ENCODE measurements at places on chromosomes 13 and 19.

- DNase-seq, result no peak
Measured at GRCh38 chr13:41492432-41493260, 35.3 kb downstream of the RGCC start.

DNA sequence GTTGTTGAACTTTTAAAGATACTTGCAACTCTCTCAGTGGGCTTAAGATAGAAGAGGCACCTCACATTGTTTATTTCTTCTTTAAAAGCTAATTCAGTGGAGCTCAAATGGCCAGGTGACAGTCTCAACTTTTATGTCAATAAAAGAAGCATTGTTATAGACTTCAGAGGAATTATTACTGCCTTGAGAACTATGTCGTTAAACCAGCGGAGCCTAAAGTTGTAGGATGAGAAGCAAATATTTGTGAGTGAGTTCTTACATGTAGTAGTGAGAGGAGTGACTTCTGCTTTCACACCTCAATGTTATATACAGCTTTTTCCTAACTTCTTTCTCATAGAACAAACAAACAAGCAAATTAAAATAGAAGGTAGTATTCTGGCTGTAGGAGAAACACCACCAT, 31.2 kb upstream of the DGKH start:
- DNase-seq, result no peak

DNA sequence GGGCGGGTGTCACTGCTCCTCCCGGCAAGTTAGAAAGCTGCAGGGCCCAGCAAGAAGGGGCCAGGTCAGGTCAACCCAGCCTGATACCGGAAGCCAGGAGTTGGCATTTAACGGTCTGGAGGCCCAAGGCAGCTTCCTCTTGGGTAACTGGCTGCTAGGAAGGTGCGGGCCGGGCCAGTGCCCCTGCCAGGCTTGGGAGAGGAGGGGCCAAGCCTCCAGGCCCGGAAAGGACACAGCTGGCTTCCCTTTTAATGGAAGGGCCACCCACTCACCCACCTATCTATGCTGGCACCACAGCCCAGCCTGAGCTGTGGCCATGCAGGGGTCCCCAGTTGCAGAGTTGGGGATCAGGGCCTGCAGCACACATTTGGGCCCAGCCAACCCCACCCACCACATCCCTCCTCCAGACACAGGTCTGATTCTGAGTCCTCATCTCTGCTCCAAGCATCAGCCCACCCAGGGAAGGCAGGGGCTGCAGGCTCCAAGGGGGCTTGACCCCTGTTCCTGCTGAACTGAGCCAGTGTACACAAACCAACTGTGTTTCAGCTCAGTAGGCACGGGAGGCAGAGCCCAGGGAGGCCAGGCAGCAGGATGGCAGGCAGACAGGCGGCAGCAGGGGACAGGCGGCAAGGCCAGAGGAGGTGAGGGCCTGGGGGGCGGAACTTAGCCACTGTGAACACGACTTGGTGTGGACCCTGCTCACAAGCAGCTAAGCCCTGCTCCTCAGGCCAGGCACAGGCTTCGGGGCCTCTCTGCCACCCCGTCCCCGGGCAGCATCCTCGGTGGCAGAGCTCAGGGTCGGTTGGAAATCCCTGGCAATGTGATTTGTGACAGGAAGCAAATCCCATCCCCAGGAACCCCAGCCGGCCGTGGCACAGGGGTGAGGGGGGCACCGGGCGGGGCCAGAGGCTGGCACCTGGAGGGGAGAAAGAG, 40.8 kb downstream of the ZSWIM4 start:
- peak; percentile 67 for DNase-seq

DNA sequence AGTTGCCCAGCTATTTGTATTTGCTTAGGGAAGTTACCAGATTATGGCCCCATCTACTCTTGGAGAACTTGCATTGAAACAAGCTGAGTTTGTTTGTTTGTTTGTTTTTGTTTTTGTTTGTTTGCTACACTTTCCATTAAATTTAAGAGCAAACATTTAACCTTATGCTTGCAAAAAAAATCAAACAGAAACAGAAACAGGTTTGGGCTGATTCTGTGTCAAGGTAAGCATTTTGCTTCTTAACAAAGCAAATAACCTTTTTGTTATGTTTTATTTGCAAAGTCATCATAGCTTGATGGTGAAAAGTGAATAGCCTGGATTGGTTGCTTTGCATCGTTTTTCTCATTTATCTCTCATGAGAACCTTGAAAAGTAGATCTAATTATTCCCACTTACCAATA, 531.8 kb downstream of the EFNB2 start:
- no peak for DNase-seq

DNA sequence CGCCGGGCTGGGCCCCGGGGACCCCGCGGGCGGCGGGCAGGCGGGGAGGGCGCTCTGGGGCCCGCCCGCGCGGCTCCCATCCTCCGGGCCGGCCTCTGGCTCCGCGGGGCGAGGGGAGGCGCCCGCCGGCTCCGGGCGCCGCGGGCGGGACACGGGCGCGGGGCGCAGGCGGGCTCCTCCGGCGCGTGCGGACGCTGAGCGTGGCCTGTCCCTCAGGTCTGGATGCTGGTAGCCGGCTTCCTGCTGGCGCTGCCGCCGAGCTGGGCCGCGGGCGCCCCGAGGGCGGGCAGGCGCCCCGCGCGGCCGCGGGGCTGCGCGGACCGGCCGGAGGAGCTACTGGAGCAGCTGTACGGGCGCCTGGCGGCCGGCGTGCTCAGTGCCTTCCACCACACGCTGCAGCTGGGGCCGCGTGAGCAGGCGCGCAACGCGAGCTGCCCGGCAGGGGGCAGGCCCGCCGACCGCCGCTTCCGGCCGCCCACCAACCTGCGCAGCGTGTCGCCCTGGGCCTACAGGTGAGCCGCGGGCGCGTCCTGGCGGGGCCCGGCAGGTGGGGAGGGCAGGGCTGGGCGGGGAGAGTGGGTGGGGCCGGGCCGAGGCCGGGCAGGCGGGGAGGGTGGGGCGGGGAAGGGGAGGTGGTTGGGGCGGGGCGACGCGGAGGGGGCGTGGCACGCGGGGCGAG, 420 bp downstream of the IL17D start:
- peak; percentile 88 for DNase-seq

DNA sequence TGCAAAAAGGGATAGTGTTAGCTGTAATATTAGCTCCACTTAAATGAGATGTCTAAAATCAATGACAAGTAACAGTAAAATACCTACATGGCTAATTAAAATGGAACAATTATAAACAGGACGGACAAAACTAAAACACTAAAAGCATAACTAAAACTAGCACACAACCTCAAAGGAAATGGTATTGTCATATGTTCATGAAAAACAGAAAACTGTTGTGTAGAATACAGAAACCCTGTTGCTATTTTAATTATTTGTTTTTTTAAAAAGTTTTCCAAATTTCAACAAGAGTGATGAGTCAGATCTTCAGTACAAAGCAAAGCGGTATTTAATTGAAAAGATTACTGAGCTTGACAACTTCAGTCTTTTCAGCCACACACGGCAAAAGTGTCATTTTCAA, 4.2 kb downstream of the RCBTB2 start:
- no peak for DNase-seq

GRCh38 chr19:51598159-51598915, 27.3 kb downstream of the ZNF175 start:
- DNase-seq, result no peak

- DNase-seq, result peak; percentile 66
Measured at GRCh38 chr13:21034603-21035191, 26.7 kb downstream of the LATS2 start.

DNA sequence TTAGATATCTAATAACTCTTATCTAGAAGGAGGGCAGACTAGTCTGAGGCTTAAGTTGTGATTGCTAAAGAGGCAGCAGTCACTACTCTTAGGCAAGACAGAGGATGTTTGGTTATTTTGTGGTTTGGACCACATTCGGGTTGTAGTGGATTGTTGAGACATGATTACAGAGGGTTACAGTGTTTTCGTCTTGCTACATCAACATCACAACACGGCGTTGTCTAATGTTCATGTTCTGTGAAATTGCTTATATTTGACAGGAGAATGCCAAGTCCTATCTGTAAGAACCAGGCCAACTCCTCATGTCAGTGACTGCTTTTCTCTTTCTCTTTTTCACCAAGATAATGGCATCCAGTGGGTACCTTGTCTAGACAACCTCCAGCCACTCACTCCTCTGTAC, 16.8 kb upstream of the TM9SF2 start:
- DNase-seq, result no peak

DNA sequence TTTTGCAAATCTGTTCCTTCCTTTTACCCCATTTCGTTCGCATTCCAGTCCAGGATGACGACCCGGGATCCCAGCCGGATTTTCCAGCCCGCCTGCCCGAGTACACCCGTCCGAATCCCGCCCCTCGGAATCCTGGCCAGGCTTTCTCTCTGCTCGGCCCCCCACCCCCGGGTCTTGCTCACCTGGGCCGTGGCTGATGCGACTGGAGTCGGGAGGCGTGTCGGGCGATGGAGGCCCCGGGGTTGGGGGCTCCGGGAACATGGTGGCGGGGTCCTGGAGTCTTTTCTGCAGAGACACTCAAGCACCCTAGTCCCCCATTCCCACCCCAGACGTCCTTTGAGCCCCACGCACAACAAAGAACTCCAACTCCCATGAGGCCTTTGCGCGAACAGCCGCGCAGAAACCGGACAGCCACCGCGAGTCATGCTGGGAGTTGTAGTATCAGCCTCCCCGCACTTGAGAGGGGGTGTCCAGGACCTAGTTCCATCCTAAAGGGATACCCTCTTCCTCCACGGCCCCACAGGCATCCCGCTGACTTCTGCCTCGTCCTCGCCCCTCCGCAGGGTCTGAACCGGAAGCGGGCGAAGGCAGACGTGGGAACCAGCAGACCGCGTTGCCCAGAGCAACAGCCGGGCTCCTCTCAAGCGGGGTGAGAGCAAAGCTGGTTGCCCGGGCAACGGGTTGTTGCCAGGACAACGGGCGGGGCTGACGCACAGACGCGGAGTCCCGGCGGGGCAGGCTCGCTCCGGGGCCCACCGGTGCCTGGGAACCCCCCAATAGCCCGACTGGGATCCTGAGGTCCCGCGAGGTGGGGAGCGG, 1.1 kb downstream of the SYT5 start:
- peak; percentile 71 for DNase-seq

DNA sequence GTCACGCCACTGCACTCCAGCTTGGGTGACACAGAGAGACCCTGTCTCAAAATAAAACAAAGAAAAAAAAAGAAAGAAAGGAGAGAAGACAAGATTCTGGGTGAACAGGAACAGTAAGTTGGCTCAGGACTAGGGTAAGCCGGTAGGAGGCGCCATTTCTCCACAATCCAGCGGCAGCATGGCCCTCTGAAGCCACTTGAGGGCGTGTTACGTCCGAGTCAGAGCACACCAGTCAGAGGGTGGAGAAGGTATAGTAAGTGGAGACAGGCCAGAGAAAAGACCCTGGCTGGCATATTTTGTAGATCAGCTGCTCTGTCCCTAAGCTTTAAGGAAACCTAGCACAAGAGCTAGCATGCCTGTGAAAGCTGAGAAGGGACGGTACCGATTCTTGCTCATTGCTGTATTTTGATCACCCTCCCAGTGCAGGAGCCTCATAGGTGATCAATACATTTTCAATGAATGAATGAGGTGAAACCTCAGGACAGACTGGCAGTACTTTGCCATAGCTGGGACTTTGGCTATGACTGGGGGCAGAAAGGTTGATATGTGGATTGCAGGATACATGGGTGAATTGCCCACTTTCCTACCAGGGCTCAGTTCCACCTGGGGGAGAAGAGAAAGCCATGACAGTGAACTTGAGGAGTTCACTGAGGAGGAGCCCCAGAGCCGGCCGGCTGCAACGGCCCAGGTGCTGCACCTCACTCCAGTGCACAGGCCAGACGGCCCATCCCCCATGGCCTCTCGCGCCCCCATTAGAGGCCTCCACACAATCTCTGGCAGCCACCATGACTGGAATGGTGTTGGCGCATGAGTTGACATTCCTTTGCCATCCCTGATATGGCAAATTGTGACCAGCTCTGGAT, 23.5 kb downstream of the POU2F2 start:
- DNase-seq, result peak; percentile 81

DNA sequence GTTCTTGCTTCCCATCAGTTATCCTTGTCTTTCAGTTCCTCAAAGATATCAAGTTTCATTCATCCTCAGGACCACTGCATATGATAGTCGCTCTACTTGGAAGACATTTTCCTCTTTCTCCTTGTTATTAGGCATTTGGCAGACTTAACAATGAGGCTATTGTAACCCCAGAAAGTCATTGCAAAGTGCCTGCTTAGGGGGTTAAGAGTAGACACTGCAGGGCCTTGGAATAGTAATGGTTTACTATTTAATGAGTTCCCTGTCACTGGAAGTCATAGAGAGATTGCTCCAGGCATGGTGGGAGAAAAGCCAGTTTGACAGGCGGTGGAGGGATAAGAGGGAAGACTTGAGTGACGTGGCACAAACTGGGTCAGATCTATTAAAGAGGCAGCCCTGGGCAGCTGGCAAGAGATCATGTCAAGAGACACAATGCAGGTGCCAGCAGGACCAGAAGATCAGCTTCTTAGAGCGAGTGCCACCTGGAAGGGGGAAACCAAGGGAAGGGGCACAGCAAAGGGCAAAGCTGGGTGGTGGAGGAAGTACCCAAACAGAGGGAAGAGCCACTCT, 16.8 kb upstream of the CPB2 start:
- no peak for DNase-seq

DNA sequence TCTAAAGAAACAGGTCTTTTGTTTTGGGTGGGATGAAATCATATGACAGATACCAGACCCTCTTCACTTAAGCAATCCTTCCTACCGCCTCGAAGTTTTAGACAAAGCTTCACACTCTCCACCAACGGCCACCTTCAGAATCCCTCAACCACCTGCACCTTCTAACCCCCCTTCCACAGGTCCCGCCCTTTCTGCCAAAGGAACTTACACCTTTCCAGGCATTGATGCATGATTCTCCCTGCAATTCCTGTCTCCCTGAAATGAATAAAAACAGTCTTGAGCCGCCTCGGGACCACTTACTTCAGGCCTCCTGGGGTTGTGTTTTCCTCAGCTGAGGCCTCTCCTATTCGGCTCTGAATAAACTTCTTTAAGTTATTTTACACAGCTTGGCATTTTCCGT, 859 bp downstream of the ZNF433 start:
- DNase-seq, result no peak

- no peak for DNase-seq
Measured at GRCh38 chr13:108049211-108049610, 166.1 kb downstream of the LIG4 start.

DNA sequence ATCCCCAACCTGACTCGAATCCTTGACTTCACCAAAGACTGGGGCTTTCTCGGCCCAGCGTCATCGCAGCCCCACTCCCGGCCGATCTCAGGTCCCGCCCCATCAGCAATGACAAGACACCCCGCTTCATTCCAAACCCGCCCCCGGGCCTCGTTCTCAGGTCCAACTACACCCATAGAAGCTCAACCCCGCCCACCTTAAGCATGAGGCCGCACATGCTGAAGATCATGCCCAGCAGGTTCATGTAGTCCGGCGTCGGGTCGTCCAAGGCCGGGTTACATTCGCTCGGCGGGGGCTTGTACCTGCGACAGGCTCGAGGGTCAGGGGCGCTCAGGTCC, 2.3 kb downstream of the WDR83 start:
- DNase-seq, result peak; percentile 65

DNA sequence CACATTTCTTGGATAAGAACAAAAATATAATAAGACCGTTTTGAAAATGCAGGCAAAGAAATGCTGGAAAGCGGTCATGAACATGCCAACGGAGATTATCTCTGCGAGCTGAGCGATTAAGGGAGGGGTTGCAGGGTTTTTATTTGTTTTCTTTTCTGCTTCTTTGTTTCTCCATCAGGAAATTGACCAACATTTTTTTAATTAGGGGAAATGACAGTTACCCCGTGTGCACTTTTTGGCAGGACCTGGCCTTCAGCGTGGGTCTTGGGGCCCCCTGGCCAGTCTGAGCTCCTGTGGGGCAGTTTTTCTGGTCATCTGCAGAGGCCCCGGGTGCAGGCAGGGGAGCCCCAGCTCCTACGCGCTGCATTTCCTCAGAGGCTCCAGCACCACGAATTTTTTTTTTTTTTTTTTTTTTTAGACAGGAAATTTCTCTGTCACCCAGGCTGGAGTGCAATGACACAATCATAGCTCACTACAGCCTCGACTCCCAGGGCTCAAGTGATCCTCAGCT, 31.3 kb upstream of the HOMER3 start:
- peak; percentile 37 for DNase-seq

Data from left ventricle myocardium superior (tissue), 1 donor.